Ovary (tissue), 10 donors: ENCODE measurements at places on chromosomes 1 and 21. TPM values are rescaled to one million over a fixed set of nuclear protein-coding genes. Genes with fewer than 3 reads are reported as not detected.

The CENPL gene
- total RNA-seq, result 5.6 TPM

GRCh38 chr1:31064111-31064717 lies 1.3 kb downstream of the PUM1 start:
- DNase-seq, result no peak

DNA sequence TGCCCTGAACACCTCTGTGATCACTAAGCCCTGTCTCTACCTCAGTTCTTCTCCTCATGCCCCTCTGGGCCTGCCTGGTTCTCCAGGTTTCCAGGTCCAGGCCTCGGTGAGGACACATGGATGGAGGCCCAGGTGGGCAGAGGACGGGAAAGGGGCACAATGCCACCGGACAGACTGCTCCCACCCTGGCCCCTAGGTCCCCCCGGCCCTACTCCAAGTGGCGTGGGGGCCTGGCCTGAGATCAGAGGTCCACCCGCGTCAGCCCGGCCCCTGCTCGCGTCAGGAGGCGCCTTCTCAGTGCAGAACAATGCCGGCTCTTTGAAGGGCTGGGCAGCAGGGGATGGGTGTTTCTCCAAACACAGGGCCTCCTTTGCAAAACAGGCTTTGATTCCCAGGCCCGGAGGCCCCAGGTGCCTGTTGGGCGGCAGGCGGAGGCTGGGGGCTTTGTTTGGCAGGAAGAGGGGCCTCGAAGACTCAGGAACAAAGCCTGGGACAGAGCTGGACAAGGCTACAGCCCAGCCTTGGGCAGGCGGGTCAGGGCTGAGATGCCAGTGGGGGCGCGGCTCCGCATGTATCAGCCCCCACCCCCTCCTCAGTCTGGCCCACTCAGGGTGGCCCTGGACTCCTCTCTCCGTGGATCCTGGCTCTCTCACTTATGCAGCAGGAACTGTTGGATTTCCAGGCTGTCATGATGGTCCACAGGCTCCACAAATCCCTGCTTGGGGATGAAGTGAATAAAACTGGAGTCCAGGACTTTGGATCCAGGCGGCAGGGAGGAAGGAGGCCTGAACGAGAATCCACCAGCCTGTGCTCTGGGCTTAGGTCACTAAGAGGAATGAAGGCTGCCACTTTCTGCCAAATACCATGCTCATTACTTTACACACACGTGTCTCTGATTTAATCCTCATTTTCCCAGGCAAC lies 77.4 kb upstream of the SLC2A1 start:
- DNase-seq, result no peak

The MPZ gene
- 3.5 TPM for total RNA-seq

GRCh38 chr1:235995511-235995910 lies 69.4 kb downstream of the NID1 start:
- DNase-seq, result no peak

GRCh38 chr1:92556350-92556749 lies 69.6 kb upstream of the GFI1 start:
- DNase-seq, result no peak
